ENCODE measurements at places on chromosomes 3 and 15.

GRCh38 chr3:16927485-16927884 is 42.7 kb downstream of the PLCL2 start:
- no peak for DNase-seq

DNA sequence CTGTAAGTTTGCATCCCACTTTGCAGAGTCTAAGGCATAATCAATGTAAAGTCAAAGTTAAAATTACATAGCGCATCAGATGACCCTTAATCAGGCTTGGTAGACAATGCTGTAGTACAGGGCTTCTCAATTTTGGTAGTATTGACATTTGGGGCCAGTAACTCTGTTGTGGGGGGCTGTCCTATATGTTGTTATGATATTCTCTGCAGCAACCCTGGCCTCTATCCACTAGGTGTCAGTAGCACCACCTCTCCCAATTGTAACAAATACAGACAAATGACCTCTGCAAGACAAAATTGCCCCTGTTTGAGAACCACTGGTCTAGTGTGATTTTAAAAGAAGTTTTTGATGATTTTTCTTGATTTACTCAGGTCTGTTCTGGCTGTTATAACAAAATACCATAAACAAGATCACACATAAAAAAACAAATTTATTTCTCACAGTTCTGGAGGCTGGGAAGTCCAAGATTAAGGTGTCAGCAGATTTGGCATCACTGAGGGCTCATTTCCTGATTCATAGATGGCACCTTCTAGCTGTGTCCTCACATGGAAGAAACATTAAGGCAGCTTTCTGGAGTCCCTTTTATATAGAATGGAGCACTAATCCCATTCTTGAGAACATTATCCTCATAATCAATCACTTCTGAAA is 37.6 kb upstream of the SLC9A9 start:
- no peak for DNase-seq

DNA sequence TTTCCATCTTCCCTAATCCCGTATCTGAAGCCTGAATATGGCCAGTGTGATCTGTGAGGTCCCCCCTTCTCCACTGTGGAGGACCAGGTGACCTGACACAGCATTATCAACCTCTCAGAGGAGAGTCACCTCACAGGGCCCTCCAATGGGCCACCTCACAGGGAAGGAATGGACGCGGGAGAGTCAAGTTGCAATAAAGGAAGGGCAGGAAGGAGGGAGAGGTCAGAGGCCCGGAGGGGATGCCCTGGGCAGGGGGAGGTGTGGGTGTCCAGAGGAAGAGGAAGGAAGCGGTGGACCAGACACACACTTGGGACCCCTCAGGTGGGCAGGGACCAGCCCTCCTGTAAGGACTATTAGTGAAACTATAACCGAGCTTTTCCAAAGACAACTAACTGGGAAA is 14.6 kb upstream of the LRRC15 start:
- DNase-seq: no peak

GRCh38 chr15:26729030-26729429 is 43.8 kb downstream of the GABRB3 start:
- DNase-seq: no peak

GRCh38 chr15:96042734-96043224 is 287.7 kb upstream of the NR2F2 start:
- DNase-seq: no peak

DNA sequence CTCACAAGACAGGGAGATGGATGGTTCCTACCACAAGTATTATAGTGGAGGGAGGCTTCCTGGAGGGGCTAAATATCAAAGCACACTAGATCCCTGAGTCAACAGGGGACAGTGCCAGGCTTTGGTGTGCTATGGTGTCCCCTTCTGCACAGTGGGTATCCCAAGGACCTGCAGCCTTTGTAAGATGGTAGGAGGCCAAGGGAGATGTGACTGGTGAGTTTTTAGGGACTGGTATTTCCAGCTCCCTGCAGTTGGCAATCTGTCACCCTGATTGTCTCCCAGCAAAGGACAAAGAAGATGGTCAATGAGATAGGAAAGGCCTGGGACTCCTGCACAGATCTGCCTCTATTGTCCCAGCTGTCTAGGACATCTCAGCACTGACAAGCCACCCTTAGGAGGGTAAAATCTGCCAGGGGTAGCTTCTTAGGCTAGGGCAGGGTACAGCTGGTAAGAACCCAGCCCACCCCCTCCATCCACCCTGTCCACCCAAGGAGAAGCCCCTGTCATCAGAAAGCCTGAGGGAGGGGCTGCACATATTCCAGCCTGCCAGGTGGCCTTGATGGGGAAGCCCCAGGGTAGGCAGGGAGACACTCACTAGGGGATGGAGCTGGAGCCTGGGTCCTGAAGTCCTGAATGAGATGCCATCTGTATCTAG is 631 bp downstream of the CYP1A1 start:
- no peak for DNase-seq

- no peak for DNase-seq
These were observed 54.6 kb downstream of the ARMC8 start for GRCh38 chr3:138241676-138242075.

DNA sequence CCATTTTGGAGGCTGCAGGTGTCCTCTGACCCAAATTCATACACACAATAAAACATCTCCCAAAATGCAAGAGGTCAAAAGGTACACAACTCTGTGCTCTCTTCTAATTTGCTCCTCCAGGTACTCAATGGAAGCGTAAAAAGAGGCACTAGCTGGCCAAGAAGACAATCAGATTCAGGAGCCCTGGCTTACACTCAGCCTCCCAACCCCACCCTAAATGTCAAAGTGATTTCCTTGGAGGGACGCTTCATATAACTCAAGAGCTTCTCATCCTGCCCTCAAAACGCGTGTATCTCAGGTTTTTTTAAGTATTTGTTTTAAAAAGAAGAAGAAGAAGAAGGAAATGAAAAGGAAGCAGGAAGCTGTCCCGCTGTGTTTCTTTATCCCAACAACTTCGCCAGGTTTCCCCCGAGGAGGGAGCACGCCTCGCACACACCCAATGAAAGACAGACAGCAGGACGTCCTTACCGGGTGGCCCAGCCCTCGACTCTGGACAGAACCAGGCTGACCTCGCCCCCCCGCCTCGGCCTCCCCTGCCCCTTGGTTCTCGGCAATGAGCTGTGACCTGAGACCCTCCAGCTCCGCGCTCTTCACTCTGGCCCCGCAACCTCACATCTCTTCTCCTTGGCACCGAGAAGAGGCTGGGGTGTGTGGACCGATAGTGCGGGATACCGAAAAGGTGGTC is 620.7 kb upstream of the ZNF385D start:
- DNase-seq: no peak

DNA sequence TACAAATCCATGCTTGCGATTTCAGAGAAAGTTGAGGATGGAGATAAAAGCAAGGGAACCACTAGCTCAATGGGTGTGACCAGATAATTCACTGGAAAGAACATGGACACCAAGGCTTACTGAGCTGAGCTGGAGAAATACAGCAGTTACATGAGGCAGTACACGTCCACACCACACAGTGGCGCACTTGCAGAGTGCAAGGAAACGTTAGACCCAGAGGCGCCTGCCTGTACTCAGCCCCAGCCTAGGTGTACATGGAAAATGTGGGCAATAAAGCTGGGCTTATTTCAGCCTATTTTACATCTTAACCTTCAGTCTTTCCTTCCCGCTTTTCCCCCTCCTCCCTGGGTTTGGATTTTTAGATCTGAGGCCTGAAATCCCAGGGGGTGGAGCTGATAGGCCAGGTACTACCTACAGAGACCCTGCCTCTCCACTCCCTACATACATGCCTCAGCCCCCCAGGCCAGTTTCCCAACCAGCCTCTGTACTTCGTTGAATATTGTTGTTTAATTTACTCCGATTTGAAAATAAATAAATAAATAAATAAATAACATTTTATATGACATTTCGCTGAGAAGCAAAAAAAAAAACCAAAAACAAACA is 60.1 kb downstream of the PCOLCE2 start:
- DNase-seq: peak; percentile 14

DNA sequence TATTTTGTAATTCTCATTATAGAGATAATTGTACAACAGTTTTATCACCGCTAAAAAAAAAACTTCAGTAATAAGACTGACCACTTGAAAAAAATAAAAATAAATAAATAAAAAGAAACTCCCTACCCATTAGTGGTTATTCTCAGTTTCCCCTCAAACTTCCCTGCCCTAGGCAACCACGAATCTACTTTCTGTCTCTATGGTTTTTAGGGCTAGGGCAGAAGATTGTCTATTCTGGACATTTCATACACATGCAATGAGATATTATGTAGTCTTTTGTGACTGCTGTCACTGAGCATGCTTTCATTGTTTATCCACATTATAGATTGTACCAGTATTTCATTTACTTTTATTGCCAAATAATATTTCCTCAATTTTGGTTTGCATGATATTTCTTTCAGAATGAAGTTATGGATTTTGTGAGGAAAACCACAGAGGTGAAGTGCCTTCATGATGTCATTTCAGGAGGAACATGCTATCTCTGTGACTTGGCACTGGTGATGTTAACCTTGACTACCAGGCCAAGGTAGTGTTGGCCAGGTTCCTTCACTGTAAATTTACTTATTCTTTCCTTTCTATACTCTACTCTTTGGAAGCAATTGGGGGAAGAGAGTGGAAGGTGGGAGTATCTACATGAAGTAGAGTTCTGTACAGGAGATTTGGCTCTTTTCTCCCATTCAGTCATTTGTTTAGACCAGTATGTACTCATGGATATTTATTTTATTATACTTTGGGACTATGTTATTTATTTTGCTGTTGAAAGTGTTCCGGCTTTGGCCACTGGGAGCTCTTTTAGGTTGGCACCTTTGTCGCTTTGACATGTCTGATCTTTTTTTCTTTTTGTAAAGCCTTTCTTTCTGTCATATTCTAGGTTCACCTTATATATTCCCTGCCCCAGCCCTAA is 86.3 kb downstream of the GMPS start:
- DNase-seq: no peak

- DNase-seq: no peak
These were observed 73.8 kb downstream of the IQSEC1 start for GRCh38 chr3:12999147-13000140.

- DNase-seq: no peak
These were observed 232.9 kb upstream of the CTDSPL start for GRCh38 chr3:37628711-37629301.
